Naive B cell (primary cell): ENCODE measurements at places on chromosomes 12 and 14.

GRCh38 chr14:56590535-56590960, 10.9 kb downstream of the TMEM260 start:
- DNase-seq, result no peak

DNA sequence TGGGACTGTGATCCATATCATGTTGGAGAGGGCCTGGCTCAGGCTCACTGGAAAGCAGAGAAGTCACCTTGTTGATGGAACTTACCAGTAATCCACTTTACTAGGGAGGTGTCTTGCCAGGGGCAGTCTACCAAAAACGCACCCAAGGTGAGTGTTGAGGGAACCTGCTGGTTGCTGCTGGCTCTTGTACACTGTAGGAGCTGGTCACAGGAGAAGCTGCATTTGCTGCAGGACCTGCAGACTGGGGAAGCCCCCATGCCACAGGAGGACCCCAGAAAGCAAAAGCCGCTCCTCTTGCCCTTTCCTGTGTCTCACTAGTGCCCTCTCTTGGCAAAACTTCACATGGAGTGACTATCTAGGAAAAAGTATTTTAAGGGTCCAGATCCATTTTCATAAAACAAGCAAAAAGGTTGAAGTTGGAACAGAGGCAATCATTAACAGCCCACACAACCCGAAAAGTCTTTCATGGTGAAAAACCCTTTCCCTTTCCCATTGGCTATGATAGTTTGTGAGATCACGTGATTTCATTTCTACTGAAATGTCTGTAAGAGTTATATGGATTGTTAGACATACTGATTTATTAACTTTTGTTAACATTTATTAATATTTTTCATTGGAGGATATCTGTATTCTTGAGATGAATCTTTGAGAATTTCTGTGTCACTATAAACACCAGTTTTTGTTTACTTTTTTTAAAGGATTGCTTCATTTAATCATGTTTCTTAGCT, 59.2 kb downstream of the RASSF8 start:
- DNase-seq, result no peak

DNA sequence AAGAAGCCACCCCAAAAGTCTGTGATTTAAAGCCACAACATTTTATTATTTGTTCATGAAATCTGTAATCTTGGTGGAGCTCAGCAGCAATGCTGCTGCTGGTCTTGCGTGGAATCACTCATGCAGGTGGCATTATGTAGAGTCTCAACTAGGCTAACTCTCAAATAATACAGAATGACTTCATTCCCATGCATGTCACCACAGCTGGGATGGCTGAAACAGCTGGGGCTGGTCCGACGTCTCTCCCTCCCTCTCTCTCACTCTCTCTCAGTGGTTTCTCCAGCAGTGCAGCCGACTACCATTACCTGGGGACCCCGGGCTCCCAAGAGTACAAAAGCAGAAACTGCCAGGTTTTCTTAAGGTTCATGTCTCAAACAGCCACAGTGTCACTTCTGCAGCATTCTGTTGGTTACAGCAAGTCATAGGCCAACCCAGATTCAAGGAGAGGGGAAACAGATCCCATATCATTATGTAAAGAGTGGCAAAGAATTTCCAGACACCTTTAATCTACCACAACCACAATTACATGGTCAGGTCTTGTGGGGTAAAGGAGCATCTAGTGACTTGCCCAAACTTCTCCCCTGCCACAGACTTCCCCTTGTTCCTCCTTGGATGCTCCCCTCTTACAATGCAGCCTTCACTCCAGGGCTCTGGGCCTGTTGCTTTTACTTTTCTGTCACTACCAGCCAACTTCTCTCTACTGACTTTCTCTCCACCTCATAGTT, 192.0 kb upstream of the HMGA2 start:
- no peak for DNase-seq

DNA sequence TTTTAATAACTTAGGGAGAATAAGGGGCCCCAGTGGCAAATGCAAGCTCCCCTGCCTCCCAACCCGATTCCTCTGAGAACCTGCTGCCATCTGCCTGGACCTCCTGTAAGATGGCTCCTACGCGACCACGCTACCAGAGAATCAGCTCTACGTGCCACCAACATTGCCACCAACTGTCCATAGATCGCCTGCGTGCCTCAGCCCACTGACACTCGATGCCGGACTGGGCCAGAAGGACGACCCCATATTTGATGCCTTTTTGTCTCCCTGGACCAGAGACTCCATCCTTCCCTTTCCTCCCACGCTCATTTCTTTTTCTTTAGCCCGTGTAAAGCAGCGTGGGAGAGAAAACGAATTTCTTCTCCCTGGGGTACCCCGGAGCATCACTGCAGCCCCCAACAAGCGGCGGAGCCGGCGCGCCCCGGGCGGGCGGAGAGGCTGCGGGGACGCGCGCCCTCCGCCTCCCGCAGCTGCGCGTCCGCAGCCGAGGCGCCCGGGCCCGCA, 565 bp upstream of the KLHL42 start:
- DNase-seq, result no peak

GRCh38 chr14:44027397-44027796, 479.7 kb downstream of the FSCB start:
- DNase-seq, result no peak

DNA sequence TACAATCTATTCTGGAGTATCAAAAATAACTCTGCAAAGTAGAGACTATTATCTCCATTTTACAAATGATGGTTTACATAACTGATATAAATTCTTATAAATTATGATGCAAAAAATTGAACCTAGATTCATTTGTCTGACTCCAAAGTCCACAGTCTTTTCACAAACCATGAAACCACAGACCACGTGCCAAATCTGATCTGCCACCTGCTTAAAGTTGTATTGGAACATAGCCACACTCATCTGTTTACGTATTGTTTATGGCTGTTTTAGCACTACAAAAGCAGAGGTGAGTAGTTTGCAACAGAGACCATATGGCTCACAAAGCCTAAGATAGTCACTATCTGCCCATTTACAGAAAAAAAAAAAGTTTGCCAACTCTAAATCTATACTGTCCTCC, 105.3 kb downstream of the KCNH5 start:
- DNase-seq, result no peak

- DNase-seq, result no peak
Observed at GRCh38 chr14:65001723-65002122, 15.0 kb downstream of the FNTB start.

GRCh38 chr14:73757876-73758391, 43.8 kb upstream of the PNMA1 start:
- no peak for DNase-seq

DNA sequence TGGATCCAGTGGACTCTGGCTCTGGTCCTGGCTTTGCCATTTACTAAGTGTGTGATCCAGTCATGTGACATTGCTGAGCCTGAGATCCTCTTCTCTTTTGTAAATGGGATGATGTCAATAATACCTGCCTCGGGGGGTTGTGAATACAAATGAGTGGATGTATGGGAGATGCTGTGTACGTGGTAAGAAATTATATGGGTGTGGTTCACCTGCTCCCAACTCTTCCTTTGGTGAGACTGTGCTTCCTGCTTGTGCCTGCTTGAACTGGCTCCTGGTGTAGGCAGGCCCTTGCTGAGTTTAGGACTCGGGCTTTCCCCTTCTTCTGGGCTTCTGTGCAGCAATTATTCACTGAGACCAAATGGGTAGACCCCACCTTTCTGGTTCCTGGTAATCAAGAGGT, 189.5 kb upstream of the FRMD6 start:
- DNase-seq, result no peak

GRCh38 chr14:61472011-61472672, 150.8 kb downstream of the PRKCH start:
- no peak for DNase-seq

DNA sequence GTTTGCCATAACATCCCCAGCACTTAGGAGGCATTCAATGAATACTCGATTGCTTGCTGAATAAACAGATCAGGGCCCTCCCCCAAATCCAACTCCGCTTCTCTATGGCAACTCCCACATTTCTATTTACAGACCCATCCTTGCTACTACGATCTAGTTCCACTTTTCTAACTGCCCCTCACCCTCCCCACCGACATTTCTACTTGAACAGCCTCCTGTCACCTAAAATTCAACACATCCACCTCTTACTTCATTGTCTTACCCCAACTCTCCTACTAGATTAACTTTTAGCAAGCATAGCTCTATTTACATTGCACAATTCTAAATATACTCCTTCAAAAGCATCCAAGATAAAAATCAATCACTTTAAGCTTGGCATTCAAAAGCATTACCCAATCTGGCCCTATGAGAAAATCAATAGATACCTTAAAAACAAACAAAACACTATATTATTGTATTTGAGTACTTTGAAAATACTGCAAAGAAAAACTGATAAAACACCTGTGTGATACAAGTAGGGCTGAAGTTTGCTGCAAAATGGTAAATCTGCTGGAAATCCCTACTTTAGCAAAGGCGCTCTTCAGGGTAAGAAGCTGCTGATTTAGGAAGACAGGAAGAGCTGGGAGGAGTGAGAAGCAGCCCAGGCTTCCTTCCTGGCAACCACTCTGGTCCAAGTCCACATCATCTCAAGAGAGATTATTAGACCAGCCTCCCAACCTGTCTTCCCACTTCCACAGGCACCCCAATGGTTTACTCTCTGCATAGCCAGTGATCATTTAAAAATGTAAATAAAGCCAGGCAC, 96.4 kb downstream of the HECTD4 start:
- no peak for DNase-seq
